ENCODE measurements at places on chromosomes 5 and 9.

DNA sequence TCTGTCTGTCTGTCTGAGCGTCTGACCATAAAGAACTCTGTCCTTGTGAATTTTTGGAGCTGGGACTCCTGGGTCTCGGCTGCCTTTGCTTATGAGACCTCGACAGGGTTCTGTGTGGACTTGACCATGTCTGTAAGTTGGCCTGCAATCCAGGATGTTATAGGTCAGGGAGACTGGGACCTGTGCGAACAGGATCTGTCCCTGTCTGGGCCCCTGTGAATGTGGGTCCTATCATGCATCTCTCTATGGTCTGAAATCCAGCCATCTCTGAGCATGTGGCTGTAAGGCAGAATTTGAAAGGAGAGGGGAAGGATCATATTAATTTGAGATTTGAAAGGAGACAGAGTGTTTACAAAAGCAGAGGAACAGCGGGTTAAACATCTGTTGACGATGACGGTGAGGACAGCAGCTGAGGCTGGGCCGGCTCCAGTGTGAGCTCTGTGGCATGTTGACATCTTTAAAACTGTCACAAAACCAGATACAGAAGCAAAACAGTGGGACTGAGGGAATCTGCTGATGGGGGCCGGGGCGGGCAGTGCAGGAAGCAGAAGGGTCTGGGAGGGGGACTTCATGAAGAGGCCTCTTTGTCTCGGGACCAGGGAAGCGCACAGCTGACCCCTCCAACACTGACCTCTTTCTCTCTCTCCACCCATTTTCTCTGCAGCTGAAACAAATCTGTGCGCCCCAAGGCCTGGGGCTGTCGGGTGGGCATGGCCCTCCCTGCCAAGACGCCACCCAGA lies 19.1 kb upstream of the MVB12B start:
- DNase-seq, result no peak

DNA sequence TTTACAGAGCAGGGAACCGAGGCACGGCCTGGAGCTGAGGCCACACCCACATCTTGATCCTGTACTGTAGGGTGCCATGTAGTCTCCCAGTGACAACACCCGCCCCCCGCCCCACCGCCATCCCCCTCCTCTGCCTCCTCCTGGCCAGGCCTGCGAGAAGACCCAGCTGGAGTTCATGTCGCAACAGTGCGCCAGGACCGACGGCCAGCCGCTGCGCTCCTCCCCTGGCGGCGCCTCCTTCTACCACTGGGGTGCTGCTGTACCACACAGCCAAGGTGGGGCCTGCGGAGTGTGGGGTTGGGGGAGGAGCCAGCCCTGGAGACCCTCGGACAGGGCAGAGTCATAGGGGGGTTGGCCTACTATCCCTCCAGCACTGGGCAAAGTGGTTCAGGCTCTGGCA lies 14.5 kb downstream of the ADAMTS13 start:
- DNase-seq, result no peak

- no peak for DNase-seq
Measured at GRCh38 chr5:107687937-107688336, 17.2 kb upstream of the EFNA5 start.

DNA sequence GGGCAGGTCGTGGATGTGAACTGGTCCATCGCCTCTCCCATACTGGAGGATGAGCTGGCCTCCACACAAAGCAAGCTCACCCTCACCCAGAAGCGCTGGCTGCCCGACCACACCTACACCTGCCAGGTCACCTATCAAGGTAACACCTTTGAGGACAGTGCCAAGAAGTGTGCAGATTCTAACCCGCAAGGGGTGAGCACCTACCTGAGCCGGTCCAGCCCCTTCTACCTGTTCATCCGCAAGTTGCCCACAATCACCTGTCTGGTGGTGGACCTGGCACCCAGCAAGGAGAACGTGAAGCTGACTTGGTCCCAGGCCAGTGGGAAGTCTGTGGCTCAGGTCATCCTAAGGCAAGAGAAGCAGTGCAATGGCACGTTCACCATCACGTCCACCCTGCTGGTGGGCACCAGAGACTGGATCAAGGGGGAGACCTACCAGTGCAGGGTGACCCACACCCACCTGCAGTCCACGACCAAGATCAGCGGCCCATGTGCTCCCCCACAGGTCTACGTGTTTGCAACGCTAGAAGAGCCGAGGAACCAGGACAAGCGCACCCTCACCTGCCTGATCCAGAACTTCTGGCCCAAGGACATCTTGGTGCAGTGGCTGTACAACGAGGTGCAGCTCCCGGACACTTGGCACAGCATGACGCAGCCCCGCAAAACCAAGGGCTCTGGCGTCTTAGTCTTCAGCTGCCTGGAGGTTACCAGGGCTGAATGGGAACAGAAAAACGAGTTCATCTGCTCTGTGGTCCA lies 71.3 kb downstream of the INSL6 start:
- DNase-seq, result no peak

GRCh38 chr9:127809540-127810377 lies 7.1 kb downstream of the FPGS start:
- no peak for DNase-seq

- no peak for DNase-seq
Measured at GRCh38 chr5:14531668-14532067, 49.9 kb upstream of the OTULINL start.

DNA sequence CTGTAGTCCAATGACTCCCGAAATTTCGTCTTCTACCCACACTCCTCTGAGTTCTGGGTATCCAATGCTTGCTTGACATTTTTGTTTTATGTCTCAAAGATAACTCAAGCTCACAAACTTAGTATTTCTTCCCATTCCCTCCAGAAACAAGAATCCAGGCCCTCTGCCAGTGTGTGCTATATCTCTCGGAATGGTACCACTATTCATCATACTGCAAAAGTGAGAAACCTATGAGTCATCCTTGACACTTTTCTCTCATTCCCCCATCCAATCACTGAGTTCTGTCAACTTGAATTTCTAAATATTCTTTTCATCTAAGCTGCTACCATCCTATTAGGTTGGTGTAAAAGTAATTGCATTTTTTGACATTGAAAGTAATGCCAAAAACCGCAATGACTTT lies 9.8 kb downstream of the SLC12A2 start:
- DNase-seq, result no peak

DNA sequence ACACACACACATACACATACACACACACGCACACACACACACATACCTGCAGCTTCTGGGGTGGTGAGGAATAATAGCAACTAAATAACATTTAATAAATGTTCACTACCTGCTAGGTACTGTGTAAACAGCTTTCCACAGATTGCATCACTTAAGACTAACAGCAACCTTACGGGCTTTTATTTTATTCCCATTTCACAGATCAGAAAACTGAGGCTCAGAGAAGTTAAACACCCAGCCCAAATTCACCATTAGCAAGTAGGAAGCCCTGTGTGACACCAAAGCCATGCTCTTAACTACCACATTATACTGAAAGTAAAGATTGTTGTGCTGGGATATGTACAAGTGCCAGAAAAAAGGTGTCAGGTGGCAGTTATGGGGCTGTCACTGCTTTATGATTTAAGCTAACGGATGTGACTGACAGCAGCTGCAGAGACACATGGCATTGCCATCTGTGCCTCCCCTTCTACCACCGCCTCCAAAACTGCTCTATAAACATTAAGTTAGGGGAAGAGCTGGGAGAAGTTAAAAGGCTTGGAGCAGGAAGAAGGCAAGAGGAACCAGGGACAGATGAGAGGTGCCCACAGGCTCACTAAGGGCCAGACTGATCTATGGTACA lies 13.6 kb downstream of the MTMR12 start:
- no peak for DNase-seq

- DNase-seq, result no peak
Measured at GRCh38 chr9:26054600-26055520, 376.6 kb upstream of the TUSC1 start.

DNA sequence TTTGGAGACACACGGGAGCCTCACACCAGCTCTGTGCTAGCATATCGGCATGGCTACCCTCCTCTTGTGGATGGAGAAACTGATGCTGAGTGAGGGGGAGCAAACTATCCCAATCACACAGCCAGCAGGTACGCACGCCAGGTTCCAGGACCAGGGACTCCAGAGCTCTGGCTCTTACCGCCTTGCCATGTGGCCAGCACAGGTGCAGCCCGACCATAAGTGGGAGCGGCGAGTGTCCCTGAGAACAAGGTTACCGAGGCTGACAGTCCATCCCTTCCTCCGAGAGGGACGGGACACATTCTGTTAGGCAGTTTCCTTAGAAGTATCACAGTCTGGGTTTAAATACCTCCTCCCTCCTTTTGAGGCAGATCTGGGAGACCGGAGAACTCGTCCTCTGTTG lies 86.0 kb downstream of the PAX5 start:
- no peak for DNase-seq

- DNase-seq, result no peak
Measured at GRCh38 chr5:139951296-139951924, 91.7 kb downstream of the NRG2 start.

DNA sequence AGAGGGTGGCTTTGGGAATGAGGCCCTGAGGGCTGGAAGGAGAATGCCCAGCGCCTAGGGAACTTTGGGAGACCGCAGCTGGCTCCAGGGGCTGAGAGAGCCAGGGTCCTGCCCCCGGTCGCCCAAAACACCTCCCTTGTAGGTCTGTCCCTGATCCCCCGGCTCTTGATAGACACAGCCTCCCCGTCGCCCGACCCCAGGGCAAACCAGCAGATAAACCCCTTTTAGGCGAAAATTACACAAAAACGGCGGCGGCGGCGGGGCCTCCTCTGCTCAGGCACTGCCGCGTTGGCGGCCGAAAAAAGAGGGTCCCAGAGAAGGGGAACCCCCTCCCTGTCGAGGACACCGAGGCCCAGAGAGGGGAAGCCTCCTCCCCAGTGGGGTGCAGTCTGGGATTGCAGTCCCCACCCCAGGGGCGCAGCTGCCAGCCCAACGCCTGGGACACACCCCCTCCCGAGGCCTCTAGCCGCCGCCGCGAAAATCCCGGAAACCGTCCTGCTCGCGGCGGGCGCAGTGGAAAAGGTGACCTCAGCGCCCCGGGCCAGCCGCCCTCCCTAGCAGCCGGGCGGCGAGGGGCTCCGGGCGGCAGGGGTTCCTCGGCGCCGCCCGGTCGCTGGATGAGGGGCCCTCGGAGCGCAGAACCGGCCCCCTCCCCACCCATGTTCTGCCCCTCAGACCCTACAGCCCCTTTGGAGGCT lies 3.1 kb upstream of the BARX1 start:
- DNase-seq, result peak; percentile 48

DNA sequence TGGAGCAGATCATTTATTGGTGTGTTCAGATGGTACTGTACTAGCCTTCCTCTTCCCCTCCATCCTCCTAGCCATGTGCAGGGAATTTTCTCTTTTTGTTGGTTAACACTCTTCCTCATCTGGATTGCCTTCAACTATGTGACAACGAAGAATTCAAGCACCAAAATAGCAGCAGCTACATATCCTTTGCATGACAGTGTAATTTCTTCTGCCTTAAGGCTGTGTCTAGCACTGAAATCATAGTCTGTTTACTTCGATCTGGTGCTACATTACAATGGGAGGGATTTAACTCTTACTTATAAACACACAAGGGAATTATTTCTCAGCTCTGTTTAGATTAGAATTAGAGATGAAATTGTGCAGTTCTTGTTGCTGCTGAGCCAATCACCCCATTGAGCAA lies 260.4 kb downstream of the ARL15 start:
- DNase-seq, result no peak

DNA sequence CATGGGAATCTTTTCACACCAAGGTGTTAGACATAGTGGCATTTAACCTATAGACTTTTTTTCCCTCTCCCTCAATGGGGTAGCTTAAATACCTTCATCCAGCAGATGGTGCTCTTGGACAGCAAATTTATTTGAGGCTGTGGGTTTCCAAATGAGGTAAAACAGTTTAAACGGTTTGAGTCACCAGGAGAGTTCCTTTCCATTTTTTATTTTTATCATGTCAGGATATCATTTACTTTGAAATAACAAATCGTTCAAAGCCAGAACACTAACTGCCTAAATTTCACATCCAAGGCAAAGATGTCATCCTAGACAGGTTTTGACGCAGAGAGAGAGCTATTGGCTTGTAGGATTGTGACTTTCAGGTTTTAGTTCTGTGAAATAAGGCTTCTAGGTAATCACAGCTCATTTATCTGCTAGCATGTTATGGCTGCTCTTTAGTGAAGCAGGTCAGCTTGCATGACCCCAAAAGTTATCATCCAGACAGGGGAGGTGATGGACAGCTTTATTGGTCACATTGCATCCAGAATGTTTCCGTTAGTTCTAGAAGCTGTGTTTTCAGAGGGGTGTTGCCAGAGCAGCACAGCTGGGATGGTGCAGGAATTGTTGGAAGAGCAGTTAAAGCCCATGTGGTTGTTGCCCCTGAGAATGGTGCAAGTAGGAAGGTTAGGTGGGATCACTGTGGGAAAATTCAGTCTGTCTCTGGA lies 69.8 kb downstream of the KDM4C start:
- no peak for DNase-seq

DNA sequence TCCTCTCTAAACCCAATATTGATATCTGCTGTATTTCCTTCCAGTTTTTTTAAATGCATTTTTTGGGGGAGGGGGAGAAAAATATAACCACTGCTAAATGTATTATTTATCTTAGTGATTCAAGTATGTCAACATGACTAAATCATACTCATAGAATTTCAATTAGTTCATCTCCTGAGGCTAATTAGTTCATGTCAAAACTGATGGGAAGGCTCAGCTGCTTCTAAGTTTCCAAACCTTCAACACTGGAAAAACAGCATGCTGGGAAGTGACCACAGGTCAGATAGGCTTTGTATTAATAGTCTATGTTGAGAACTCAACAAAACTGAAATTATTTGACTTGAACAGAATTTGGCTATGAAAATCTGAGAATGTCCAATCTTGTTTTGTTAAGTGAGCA lies 118.7 kb downstream of the TTLL11 start:
- DNase-seq, result no peak

DNA sequence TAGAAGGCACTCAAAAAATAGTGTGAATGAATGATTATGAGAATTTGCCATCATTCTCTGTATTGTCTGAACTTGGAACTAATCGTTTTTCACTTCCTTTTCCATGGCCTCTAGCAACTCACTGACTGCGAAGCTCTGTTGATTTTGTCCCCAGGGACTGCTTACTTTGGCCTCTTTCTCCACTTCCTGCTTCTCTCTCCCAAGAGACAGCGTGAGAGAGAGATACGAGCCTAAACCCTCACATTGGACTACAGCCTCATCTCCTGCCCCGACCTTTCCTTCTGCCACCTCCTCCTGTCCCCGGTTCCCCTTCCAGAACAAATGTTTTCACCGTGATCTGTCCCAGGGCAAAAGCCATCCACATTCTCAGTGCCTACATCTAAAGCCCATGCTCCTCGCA lies 300.8 kb upstream of the PANK3 start:
- DNase-seq, result no peak
